ENCODE measurements at places on chromosomes 11 and 22. TPM values are rescaled to one million over a fixed set of nuclear protein-coding genes. Genes with fewer than 3 reads are reported as not detected.

DNA sequence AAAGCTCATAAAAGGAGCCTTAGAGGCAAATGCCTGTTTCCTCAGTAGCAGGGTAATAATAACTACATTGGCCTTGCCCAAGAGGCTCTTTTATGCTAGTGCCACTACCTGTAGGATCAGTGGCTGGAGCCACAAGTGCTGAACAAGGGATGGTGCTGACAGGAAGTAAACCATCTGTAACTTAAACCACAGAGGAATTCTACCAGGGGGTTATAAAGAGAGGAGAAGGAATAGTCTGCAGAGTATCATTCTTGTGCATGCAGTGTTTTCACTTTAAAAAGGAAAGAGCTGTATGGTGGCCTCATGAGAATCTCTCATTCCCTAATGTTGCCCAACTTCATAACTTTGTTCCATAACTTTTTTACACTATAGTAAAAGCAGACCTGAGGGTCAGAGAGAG lies 168.1 kb downstream of the DBX1 start:
- DNase-seq, result no peak

DNA sequence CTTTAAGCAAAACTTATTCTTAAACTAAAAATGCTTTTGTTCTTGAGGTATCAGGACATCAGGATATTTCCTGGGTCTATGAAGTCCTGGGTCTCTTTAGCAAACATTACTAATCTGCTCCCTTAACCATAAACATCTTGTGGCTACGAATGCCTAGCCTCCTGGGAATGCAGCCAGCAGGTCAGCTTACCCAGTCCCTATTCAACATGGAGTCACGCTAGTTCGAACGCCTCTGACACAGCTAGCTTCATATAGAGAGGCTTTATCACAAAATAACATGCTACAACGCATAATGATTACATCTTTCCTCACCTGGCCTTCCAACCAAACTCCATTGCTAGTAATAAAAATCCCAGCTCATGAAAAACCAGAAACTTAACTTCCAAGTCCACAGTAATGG lies 17.5 kb upstream of the FIBIN start:
- DNase-seq, result no peak

- DNase-seq, result no peak
These were observed 203.1 kb upstream of the CADM1 start for GRCh38 chr11:115707180-115707905.

GRCh38 chr11:10899121-10899830 lies 41.4 kb upstream of the ZBED5 start:
- DNase-seq, result no peak

DNA sequence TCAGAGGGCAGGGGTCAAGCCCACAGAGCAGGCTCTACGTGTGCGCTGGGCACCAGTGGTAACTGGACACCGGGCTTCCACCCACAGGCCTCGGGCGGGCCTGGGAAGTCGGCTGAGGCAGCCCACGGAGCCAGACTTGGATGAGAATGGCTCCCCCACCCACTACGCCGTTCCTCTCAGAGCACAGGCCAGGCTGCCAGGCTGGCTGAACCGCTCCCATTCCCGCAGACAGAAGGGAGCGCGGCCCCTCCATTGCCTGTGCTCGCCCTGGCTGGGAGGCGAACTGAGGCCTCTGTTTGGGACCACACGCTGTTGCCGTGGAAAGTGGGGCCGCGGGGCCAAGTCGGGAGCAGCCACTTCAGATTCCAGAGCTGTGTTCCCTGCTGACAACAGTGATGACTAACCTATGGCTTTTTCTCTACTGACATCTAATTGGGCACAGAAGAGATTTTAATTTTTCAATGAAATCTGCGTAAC lies 63.9 kb downstream of the MYH9 start:
- no peak for DNase-seq

DNA sequence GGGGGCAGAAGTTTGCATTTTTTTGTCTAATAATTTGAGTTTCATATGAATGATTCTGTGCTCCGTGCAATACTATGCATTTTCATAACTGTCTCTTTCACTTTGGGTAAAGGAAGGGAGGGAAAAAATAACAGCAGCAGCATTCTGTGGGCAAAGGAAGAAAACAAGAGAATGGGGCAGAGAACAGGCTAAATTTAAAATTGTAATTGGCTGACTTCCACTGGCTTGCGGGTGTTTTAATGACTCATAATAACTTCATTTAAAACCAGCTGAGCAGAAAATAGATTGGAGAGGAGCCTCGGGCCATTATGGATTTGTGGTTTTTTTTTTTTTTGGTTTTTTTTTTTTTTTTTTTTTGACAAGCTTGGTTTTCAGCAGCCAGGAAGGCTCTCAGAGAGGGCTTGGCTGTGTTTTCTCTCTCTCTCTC lies 107.4 kb downstream of the ZBTB16 start:
- DNase-seq, result no peak

- DNase-seq, result peak; percentile 54
These were observed 392.2 kb downstream of the TBC1D22A start for GRCh38 chr22:47154621-47155081.

- DNase-seq, result no peak
These were observed 45.5 kb downstream of the APIP start for GRCh38 chr11:34870548-34871196.

- DNase-seq, result no peak
These were observed 1.5 kb upstream of the SREBF2 start for GRCh38 chr22:41831383-41831782.

- no peak for DNase-seq
These were observed 851 bp upstream of the GRAMD4 start for GRCh38 chr22:46619240-46619829.

- DNase-seq, result no peak
These were observed 117.9 kb downstream of the ATG16L2 start for GRCh38 chr11:72932132-72932570.

DNA sequence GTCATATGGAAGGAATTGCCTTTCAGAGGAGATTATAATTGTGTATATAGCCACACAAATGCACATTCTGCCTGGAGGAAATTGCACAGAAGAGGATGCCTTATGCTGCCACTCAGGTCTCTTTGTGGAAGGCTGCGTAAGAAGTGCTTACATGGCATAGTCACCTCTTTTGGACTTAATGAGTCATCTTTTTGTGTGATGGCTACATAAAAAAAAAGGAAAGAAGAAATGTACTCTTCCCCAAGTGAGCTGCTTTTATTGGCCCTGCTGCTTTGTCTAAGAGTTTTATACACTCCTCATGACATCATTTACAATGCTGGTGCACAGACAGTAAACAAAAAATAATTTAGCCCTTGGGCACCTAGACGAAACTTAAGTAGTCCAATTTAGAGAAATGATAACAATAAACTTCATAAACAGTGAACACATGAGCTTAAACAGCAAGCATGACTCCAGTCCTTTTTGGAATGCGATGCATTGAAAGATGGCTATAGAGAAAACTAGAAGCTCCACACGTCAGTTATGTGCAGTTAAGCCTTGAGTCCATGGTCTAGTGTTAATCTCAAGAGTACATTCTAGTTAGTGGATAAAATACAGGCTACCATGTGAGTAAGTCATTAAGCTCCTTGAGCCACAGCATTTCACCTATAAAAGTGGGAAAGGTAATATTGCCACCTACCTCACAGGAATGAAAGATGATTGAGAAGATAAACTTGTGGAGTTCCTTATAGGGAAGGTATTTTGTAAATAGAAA lies 12.0 kb downstream of the CSTPP1 start:
- DNase-seq, result no peak

DNA sequence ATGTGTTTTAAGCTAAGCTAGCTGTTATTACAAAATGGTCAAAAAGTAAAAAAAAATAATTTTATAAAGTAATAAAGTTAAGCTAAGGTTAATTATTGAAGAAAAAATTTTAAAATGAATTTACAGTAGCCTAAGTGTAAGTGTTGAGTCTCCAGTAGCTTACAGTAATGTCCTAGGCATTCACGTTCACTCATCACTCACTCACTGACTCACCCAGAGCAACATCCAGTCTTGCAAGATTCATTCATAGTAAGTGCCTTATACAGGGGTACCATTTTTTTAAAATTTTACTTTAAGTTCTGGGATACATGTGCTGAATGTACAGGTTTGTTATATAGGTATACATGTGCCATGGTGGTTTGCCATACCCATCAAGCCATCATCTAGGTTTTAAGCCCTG lies 11.6 kb upstream of the OOSP4B start:
- no peak for DNase-seq

DNA sequence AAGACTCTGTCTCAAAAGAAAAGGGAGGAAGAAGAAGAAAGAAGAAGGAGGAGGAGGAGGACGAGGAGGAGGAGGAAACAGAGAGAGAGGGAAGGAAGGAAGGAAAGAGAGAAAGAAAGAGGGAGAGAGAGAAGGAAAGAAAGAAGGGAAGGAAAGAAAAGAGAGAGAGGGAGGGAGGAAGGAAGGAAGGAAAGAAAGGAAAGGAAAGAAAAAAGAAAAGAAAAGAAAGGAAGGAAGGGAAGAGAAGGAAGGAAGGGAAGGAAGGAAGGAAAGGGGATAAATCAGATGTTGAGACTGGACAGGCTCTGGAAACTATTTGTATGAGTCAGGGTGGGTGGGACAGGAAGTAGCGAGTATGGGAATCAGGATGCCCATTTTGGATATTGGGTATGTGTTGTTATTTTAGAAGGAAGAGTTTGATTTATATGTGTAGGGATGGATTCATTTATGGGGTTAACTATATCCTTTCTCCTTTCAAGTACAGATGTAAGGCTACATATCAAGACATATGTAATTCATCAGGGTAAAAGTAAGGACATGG lies 6.0 kb upstream of the RPL3 start:
- no peak for DNase-seq

The MS4A12 gene
- total RNA-seq, result not detected

The MICAL3 gene
- total RNA-seq, result 44.8 TPM

The OR8G5 gene
- not detected for total RNA-seq

The OR51I2 gene
- not detected for total RNA-seq

The NLRP6 gene
- total RNA-seq, result not detected

Measured in frontal cortex (tissue), 4 donors.